ENCODE measurements at places on chromosomes 1 and 21.

DNA sequence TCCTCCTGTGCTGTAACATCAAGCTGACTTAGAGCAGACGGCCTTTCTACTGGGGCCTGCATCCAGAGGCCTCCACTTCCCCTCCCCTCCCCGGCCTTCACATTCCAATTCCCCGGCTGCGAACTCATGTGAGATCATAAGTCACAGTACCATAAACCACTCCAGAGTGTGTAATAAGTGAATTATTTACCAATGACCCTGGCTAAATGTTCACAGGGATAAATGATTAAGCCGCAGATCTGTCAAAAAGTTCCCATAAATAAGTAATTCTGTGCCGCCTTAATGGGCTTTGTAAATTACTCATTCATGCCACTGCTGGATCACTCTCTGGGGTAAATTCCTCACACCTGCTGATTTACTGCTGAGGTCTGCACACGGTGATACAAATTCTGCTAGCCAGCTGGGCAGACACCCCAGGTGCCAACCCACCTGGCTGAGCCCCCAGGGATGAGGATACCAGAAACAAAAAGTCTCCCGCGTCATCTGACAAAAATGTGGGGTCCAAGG, 27.4 kb upstream of the KIRREL1 start:
- no peak for DNase-seq

DNA sequence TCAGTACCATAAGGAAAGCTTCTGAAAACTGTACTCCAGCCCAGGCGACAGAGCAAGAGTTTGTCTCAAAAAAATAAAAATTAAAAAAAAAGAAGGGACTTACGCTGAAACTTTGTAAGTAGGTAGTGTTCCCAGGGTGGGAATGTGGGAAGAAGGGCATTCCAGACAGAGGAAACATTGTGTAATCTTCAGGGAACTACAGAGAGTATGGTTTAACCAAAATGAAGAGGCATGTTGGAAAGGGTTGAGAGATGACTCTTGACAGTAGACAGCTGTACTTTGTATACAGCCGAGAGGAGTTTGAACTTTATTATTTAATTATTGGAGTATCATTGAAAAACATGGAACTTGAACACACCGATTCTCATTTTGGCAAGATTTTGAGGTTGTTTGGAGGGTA, 43.0 kb downstream of the PPP2R5A start:
- no peak for DNase-seq

GRCh38 chr21:44874240-44874496, 678 bp upstream of the PTTG1IP start:
- no peak for DNase-seq

- no peak for DNase-seq
Observed at GRCh38 chr1:5098981-5099385, 444.6 kb downstream of the AJAP1 start.

DNA sequence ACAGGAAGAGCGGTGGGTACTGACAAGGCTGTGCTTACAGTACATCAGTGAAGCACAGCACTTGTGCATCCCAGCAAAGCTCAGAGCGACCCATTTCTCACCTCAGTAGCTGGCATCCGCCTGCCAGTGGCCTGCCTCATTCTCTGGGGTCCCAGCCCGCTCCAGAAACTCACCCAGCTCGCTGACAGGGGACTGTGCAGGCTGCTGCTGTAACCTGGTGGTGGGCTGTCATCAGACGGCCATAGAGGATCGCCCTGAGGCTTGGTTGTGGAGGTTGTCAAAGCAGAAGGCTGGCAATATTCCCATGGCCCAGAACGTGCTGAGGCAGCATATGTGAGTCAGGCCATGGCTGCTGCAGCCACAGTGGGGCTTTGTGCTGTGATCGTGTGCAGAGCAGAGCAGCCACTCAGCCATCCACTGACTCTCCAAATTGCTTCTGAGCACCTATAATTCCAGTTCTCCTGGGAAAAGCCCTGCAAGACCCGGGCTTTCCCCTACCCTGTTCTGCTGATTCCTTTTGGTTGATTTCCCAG, 13.6 kb upstream of the GPR137B start:
- no peak for DNase-seq

- DNase-seq: no peak
Observed at GRCh38 chr1:81812712-81813111, 12.0 kb downstream of the ADGRL2 start.

Data from hematopoietic multipotent progenitor cell treated with erythropoietin and hydrocortisone succinate and interleukin-3 and kit ligand, for 8 days (in vitro differentiated cells).